ENCODE measurements at places on chromosomes 7 and 10. TPM values are rescaled to one million over a fixed set of nuclear protein-coding genes. Genes with fewer than 3 reads are reported as not detected.

- DNase-seq = no peak
These were observed 287.4 kb downstream of the CELF2 start for GRCh38 chr10:11304906-11305585.

GRCh38 chr7:144407266-144407931, 3.9 kb upstream of the NOBOX start:
- DNase-seq = no peak

- DNase-seq = no peak
These were observed 12.1 kb upstream of the CEP41 start for GRCh38 chr7:130452951-130453350.

- no peak for DNase-seq
These were observed 34.9 kb downstream of the GBX1 start for GRCh38 chr7:151132461-151133205.

GRCh38 chr7:142796501-142797390, 26.0 kb downstream of the PRSS2 start:
- DNase-seq = no peak

- DNase-seq = no peak
These were observed 297.3 kb upstream of the COBL start for GRCh38 chr7:51613911-51614357.

- no peak for DNase-seq
These were observed 313.3 kb downstream of the FGFR2 start for GRCh38 chr10:121284936-121285335.

The GSTO2 gene
- polyA plus RNA-seq = 1.9 TPM

The UTF1 gene
- polyA plus RNA-seq = not detected

The LEP gene
- not detected for polyA plus RNA-seq

All from A549 (cell line).